ENCODE measurements at places on chromosomes 16 and 17. TPM values are rescaled to one million over a fixed set of nuclear protein-coding genes. Genes with fewer than 3 reads are reported as not detected.

The TNFRSF13B gene
- total RNA-seq, result not detected

The KREMEN2 gene
- total RNA-seq, result not detected

The KRTAP2-3 gene
- total RNA-seq, result not detected

The KRT36 gene
- not detected for total RNA-seq

Data from activated CD4-positive, alpha-beta memory T cell treated with anti-CD3 and anti-CD28 coated beads for 36 hours (primary cell).